ENCODE measurements at places on chromosomes 7 and 10.

DNA sequence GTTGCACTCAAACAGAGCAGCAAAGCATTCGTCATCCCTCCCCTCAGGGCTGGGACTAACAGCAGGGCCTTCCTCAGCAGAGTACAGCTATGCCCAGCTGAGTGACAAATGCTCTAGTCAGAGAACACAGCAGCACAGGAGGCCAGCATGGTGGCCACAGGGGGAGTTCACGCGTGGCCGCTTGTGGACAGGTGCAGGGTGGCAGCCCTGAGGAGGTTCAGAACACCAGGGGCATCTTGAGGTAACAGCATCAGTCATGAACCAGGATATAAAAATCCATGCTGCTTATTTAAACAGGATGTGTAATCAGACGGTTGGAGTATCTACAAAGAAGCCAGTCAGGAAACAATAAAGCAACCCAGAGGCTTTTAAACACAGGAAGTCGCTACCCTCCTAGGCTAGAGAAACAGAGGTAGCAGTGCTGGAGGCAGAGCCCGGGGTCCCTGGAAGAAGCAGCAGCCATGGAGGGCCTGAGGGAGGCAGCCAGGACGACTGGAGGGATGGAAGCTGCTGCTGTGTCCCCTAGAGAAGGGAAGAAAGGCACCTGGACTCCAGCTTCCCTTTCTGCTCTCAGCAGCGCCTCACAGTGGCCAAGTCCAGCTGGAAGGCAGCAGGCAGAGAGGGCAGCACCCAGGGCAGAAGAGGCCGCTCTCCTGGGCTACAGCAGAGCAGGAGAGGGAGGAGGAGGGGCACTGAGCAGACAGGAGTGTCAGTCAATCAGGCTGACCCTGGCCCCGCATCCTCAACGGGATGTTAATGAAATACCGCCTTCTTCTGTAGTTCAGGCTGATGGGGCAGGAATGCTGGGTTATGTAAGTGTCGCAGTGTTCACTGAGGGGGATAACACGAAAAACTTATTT is 70.8 kb upstream of the UCN3 start:
- peak; percentile 53 for DNase-seq

DNA sequence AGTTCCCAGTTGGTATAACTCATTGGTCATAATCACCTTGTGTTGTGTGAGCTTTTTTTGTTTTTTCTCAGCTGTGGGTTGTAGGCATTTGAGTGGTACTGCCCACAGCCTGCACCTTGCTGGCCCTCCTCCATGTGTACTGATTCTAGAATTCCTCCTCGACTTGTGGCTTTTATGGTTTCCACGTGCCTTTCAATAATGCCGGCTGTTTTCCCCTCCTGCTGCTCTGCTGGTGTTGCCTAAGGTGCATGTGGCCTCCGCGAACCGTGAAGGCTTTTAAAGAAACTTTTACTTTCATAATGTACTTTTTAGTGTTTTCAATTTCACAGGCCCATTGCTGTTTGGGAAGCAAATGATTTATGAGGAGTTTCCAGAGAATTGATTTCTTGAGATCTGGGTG is 518.0 kb downstream of the REEP3 start:
- no peak for DNase-seq

DNA sequence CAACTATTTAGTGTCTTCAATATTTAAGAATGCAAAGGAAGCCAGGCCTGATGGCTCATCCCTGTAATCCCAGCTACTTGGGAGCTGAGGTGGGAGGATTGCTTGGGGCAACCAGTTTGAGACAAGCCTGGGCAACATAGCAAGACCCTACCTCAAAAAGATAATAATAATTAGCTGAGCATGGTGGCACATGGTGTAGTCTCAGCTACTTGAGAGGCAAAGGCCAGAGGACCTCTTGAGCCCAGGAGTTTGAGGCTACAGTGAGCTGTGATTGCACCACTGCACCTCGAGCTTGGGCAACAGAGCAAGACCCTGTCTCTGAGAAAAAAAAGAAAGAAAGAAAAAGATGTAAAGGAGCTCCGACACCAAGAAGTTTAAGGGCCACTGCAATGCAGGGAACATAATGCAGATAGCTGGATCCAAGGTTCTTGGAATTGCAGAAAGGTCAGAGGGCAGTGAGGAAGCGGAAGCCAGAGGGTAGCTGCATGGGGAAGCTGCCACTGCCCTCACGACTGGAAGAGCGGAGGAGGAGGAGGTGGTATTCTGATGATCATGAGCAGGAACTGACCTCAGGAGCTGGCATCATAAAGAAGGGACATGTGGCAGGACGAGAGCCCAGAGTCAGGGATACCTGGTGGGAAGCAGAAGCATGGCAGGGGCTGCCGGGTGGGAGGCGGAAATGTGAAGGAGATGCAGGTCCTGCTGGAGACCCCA is 60.2 kb upstream of the PODXL start:
- no peak for DNase-seq

- no peak for DNase-seq
Measured at GRCh38 chr7:70776627-70777101, 355.3 kb upstream of the GALNT17 start.

- DNase-seq, result no peak
Measured at GRCh38 chr10:104197364-104197763, 34.8 kb downstream of the CFAP43 start.

- no peak for DNase-seq
Measured at GRCh38 chr10:98623176-98623575, 176.4 kb upstream of the HPS1 start.

DNA sequence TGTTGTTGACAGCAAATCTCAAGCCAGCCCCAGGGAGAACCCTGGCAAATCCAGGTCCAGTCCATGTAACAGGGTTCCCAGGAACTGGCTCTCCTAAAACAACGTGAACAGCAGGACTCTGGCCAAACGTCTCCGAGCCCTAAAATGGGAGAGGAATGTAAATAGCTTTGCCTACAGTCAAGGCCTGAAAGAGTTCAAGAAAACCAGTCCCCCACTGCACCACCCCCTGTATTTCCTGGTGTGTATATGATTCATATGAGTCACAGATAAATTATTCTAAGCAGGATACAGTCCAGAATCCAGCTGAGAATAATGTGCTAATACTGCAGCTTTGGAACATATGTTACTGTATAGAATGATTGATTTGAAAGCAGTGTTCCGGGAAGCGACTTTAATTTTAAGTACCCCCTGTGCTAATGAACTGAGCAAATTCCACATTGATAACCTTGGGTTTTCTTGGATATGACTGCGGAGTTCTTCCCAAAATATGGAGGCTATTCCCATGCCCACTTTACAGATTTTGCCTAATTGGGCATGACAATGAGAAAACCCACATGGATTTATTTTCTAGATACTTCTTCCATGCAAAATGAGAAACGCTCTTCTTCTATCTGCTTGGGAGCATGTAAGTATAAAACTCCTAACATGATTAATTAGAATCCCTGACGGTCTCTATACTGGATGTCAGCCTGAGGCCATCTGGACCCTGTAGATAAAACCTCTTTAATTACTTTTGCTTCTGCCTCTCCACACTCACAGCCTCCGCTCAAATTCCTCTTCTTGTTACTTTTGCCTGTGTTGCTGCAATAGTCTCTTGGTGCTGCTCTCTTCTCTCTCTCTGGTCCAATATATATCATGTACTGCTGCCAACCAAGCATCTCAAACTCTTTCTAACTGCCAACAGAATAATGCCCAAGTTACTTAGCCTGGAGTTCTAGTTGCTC is 50.2 kb downstream of the LAMB4 start:
- no peak for DNase-seq

DNA sequence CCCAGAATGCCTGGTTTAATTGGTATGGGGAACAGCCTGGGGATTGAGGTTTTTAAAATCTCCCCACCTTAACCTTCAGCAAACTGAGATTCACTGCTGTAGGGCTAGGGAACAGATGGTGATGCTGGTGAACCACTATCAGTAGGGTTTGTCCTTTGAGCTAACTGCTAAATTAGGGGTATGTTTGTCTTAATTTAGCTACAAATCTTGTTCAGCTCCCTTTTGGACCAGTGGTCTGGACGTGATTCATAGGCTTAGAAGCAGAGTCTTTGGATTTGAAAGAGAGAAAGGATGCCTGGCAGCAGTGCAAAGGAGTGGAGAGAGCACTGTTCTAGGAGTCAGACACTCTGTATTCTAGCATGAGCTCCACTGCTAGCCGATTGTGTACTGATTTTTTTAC is 2.8 kb downstream of the HDAC9 start:
- DNase-seq, result no peak

DNA sequence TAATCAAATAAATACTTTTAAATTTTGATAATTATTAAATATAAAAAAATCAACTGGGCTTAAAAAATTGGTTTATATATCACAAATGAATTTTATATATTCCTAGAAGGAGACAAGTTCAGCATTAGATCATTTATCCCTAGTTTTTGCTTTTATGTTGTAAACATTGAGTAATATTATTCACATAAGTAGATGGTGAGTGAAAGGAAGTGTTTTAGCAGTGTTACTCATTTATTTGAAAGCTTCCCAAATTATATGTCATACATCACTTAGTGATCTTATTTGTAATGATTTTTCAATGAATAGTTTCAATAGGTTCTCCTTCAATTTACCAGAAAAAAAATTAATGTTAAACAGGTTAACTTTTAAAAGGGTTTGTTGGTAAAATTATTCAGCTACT is 15.8 kb downstream of the KLLN start:
- no peak for DNase-seq

DNA sequence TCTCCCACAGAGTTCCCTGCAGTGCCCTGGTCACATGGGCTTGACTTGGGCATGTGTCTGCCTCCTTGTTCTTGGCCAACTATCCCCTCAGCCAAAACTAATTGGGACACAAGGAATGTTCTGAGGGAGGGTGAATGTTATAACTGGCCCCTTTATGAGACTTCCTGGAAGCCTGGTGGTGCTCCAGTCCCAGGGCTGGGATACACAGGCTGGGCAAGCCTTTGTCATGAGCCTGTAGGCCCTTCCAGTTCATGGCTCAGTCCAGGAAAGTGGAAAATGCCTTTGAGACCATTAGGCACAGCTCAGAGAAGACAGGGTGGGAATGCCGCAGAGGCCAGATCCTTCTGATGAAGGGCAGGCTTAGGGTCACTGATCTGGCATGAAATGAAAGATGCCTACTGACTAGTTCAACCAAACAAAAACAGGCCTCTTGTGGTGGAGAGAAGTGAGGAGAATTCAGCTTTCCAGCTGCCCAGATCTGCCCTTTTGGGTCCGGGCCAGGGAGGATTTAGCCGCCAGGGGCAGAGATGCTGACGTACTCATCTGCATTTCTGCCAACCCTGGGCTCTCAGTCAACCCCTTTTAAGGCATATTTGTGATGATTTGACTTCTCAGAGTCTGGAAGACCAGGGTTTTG is 961.5 kb downstream of the KCNMA1 start:
- no peak for DNase-seq

DNA sequence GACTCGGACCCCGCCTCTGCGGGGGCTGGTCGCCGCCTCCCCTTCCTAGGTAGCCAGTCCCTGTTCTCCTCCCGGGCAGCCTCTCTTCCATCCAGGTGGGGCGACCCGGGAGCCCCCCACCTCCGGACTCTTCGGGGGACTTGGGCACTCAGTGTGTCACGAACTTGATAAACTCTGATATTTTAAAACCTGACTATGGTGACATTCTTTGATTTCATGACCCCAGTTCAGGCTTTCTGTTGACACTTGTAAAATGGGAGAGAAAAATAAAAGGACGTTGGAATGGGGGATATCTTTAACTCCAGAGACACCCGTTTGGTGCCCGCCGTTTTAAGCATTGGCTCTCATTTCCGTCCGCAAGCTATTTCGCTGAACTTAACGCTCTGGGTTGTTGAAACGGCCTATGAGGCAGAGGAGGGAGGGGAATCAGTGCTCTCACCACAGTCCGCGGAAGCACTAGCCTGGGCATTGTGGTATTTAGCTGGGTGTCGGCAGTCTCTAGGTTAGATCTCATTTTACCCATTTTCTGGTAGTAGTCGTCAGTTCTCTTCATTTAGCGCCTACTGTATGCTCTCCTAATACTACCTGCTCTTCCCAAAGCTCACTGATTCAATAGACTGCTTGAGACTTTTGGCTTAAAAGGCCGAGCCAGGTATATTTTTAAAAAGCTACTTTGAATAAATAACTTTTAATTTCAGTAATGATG is 738 bp downstream of the VPS26A start:
- peak; percentile 28 for DNase-seq

DNA sequence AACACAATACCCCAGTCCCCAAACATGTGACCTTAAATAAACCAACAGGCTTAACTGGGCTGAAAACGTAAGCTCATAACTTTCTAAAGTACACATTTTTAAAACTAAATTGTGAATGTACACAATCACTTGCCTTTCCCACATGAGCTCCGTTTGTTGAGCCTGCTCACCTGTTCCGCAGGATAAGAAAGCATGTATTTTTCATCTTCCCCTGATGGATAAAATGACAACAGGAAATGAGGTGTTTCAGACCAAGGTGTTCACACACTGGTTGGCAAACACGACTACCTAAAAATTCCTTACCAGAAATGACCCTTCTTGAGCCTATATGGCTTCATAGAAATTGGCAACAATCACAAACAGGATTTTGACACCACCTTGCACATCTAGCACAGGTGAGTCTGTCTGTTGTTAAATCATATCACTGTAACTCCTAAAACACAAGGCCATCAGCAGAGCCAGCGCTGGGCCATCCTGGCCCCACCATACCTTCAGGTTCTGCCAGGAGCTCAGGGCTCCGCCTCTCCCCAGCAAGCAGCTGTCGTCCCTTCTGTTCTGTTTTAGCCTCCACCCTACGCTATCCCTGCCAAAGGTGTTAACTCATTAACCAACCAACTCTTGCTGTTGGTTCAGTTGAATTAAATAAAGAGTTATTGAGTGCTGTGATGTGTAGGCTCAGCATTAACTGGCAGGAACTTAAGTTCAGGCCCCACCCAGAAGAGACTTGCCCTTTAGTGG is 73.6 kb upstream of the RNF32 start:
- no peak for DNase-seq

DNA sequence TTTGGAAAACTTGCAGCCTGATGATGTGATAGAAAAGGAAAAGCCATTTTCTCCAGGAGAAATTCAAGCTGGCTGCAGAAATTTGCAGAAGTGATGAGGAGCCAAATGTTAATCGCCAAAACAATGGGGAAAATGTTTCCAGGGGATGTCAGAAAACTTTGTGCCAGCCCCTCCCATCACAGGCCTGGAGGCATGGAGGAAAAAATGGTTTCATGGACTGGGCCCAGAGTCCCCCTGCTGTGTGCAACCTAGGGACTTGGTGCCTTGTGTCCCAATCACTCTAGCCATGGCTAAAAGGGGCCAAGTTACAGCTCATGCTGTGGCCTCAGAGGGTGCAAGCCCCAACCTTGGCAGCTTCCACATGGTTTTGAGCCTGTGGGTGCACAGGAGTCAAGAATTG is 41.0 kb downstream of the ADD3 start:
- DNase-seq, result no peak

DNA sequence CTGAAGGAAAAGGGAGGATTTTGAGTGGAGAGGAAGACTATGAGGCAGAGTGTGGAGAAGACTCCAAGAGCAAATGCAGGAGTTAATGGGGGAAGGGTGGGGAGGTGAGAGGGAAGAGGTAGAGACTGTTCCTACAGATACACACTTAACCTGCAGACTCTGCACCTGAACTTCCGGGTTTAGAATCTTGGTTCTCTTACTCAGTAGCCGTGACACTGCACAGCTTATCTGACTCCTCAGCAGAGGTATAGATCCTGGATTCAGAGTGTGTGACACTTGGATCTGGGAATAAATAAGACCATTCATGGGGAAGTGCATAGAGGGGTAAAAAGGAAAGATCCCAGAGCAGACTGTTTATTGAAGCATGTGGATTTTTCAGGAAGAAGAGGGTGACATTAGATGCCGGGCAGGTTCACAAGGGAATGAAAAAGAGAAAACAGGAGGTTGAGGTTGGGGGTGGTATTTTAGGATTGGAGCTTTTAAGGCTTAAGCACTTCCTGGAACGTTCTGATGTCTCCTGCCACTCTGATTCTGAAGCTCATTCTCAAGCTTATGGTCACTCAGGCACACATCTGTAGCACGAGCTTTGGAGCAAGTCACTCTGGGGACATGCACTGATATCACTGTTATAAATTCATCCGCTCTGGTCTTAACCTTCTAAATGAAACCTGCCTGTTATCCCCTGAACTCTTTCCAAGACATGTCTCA is 5.7 kb upstream of the ZC3HAV1L start:
- no peak for DNase-seq
